ENCODE measurements at places on chromosomes 3 and 15.

DNA sequence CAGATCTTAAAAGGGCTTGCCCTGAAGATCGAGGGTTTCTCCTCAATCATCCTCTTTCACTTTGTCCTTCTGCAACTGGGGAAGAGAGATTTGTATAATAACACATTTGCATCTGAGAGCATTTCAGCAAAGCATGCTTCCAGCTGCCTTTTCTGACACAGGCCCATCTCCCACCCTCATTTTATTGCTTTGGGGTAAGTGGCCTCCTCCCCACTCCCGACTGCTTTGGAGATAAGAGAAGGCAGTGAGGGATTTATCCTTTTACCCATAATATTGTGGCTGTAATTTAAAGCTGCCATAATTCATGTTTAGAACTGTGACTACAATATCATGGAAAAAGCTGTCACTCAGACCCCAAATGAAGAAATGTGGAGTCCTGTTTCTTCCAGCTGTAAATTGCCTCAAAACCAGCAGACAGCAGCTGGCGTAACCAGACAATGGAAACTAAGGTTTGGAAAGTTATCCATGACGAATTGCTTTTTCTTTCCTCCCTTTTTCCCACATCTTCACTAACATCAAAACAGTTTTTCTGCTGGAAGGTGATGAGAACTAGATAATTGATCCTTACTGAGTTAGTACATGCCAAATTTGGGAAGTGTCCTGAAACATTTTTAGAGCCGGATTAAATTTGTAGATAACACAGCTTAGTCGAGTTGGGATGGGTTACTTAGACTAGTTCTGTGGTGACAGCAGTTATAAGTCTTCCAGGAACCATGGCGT, 104.2 kb upstream of the PFN2 start:
- DNase-seq: no peak

DNA sequence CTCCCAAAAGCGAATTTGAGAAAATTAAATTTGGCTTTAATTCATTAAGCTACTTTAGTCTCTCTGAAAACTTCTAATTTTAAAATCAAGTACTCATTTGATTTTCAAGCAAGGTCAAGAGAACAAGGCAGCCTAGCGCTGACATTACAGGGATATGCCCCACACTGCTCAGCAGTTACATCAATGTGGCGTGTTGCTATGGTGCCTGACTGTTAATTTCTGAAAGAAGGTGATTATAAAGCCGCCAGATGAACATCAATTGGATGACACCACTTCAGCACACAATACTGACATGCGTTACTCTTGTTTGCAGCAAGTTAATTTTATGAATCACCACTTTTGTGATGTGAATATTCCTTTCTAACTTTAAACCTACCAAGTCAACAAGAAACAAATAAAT, 284.4 kb downstream of the FOXP1 start:
- DNase-seq: no peak

GRCh38 chr3:193522473-193522872, 32.2 kb downstream of the ATP13A4 start:
- no peak for DNase-seq

GRCh38 chr15:80272987-80273386, 21.0 kb upstream of the CTXND1 start:
- no peak for DNase-seq

DNA sequence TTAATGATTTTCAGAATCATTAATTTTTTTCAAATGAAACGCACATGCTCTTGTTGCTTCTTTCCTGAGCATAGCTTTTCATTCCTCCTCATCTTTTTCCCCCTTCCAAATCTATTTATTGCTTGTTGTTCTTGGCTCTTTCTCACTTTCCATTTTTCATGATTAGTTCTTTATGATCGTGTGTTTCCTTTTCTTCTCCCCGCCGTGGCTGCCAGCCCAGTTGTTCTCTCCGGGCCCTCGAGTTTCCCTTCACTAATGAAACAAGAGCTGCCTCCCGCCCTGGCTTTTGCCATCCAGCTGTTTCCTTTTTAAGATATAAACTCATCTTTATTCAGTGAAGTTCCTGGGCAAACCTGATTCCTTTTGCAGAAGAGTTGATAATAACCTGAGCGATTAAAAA, 170.2 kb upstream of the NR2F2 start:
- no peak for DNase-seq

- DNase-seq: no peak
Measured at GRCh38 chr15:67505675-67506572, 15.0 kb upstream of the C15orf61 start.

DNA sequence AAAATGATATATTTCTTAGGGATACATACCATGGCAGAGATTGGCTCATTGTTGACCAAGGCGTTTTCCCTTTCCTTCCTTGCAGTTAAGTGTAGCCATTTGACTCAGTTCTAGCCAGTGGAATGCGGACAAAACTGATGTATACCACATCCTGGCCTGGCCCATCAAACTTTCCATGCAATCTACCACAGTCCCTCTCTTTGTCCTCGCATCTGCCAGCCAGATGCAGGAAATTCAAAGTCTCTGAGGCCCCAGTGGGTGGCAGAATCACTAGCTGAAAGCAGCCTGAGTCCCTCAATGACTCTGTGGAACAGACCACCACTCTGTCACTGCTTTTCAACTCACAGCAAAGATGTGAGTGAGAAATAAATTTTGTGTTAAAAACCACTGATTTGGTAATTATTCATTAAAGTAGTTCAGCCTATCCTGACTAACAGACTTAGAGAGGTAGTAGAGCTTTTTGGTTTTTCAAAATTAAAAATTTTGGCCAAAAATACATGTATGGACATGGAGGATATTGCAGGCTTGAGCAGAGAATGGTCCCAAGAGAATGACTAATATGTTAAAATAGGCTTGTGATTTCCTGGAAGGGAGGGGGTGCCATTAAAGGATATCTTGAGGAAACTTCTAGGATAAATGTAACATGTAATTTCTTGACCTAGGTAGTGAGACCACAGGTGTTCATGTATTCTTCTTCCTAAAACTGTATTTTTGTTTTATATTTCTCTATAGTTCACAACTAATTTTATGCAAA, 10.9 kb downstream of the LRRFIP2 start:
- DNase-seq: no peak

GRCh38 chr15:79779746-79780145, 117.1 kb downstream of the MTHFS start:
- DNase-seq: no peak

DNA sequence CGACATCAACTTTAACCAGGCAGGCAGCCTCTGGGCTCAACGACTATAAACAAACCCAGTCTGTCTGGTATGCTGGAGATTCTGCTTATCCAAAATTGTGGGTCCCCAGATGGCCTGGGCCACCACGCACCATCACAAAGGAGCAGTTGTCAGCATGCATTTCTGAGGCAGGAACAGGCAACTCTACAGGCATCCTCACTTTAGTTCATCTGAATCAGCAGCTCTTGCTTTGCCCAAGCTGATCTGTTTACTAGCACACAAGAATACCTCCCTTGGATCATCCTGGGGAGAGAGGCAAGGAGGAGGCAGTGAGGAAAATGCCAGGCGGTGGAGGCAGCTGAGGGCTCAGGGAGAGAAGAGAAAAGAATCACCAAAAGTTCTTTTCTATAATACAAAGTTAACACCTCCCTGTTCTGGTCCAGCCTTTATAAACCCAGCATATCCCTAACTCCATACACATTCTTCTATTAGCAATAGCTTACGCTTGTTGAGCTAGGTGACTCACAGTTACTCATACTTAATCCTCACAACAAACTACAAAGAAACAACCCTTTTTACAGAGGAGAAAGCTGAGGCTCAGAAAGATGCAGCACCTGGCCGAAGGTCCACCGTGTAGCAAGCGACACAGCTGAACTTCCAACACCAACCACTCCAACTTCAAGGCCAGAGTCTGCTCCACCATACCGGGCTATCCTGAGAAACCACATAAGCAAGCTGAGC, 33.6 kb downstream of the ZDHHC3 start:
- no peak for DNase-seq

DNA sequence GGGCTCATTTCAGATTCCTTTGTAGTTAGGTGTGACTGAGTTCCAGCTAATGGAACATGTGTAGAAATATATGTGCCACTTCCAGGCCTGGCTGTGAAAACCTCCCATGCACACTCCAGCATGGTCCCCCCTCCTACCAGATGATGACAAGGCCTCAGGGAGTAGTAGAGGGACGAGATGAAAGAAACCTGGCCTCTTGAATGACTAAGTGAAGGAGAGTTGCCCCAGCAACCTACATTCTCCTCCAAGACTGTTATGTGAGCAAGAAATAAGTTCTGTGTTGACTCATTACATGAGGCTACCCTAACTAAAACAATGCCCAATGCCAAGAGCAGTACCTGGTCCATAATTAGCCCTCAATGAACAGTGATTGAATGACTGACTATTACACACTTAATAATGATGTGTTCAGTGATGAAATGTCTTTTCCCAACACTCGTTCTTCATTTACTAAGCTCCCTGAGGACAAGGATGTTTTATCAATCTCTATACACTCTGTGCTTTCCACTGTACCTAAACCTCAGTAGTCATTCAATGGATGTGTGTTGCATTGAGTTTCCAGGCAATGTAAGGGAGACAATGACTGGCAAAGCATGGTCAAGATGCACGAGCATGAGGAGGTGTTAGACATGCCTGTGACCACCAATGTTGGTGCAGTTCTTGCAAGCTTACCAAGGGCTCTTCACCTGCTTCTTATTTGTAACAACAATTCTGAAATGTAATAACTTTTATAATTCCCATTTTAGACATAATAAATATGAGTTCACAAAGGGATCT, 62.0 kb upstream of the BCL6 start:
- DNase-seq: no peak

DNA sequence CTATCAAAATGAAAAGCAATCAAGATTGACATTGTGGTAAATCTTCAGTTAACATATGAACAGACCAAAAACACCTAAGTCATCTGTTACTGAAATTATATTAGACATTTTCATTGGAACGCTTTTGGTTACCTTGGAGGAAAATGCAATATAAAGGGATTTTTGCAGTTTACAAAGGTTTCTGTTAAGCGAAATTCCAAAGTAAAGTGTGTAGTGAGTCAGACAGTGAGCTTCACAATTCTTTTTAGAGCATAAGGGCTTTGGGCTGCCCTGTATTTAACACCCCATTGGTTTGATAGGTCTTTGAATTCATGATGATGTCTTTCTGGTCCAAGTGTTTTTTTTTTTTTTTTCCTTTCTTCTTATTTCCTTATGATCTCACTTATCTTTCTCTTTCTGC, 462.8 kb downstream of the EDEM1 start:
- DNase-seq: no peak

DNA sequence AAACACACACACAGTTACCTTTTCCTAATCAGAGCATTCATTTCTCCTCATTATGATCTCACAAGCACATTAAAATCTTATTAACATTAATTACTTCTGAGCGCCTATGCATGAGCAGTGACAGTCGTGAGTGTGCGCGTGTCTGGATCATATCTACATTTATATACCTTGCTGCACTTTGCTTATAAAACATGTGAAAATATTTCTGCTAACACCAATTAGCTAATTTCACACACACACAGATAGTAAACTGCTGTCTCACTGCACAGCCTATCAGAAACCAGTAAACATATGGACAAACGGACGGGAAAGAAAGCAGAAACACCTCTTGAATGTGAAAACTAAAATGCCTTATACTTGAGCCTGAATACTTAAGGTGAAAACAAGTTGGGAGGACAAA, 64.8 kb downstream of the ZBTB20 start:
- no peak for DNase-seq

DNA sequence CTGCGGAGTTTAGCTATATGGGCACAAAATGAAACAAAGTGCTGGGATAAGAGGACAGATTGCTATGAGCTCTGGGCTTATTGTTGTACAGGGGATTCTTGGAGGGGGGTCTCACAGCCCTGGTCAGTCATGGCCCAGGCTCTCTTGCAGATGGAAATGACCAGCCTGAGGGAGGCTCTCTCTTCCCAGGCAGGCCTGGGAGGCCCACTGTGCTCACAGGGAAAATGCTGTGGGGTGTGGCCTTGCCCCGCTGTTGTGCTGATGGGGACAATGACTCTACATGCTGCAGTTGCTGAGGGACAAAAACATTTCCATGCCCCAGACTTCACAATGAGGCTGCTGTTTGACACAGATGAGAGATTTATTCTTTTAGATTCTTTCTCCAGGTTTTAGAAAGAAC, 202.2 kb downstream of the KLF13 start:
- DNase-seq: no peak

GRCh38 chr3:11335056-11335608, 62.9 kb downstream of the ATG7 start:
- no peak for DNase-seq

- DNase-seq: no peak
Measured at GRCh38 chr15:22944651-22945050, 35.5 kb downstream of the CYFIP1 start.

- DNase-seq: no peak
Measured at GRCh38 chr3:37050282-37050681, 57.0 kb downstream of the MLH1 start.

- no peak for DNase-seq
Measured at GRCh38 chr15:100002086-100002620, 268.9 kb upstream of the LYSMD4 start.

- DNase-seq: no peak
Measured at GRCh38 chr3:71302604-71303003, 280.9 kb downstream of the FOXP1 start.

DNA sequence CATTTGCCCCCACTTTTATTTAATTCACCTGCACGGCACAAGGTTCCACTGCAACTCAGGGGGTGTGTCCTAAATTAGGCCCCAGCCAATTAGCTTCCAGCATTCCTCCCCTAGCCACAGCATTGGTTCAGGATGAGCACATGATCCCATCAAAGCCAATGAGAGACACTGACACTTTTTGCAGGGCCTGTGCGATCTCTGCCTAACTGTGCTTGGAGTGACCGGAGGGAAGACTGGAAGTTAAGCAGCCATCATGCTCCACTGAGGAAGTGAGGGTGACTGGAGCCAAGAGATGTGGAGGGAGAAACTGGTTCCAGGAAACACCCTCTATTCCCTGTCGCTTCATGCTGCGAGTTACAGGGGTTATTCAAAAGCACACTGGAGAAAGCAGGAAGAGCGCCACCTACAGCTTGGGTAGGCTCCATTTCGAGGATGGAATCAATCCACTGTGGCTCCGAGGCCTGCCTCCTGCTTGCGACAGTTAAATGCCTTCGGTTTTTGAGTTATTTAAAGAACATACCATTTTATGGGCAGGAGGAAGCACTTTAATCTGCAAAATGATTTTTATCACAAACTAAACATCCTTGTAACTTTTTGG, 122.2 kb upstream of the WNT5A start:
- no peak for DNase-seq

GRCh38 chr15:91228383-91228782, 128.3 kb downstream of the SV2B start:
- no peak for DNase-seq

- no peak for DNase-seq
Measured at GRCh38 chr3:9024341-9024740, 61.1 kb upstream of the RAD18 start.

GRCh38 chr3:31043184-31043819, 148.8 kb upstream of the GADL1 start:
- DNase-seq: no peak

- DNase-seq: no peak
Measured at GRCh38 chr3:98903099-98903498, 1.6 kb upstream of the DCBLD2 start.

DNA sequence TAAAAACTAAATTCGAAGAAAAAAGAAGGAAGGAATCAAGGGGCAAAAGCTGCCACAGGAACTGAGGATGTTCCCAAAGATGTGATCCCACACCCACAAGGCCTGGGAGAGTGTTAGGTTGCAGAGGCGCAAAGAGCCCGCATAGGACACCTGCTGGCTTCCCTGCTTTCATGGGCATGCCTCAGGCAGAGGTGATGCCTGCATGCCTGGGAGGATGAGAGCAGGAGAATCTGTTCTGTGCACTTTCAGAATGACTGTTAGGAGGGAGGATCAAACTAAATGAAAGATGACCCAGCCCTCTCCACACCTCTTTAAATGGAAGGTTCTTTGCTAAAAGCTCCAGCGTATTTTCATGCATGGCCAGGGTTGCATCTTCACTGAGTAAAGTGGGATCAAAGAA, 162.4 kb downstream of the PLCL2 start:
- no peak for DNase-seq

Measured in omental fat pad (tissue), 4 donors.